Activated T-cell treated with anti-CD3 and anti-CD28 coated beads, Interleukin-2, amount 50 U/mL, for 1 hour (primary cell): ENCODE measurements at places on chromosomes 2 and 18.
A peak's percentile ranks its signal among the peaks of the same experiment; 100 is the strongest.

DNA sequence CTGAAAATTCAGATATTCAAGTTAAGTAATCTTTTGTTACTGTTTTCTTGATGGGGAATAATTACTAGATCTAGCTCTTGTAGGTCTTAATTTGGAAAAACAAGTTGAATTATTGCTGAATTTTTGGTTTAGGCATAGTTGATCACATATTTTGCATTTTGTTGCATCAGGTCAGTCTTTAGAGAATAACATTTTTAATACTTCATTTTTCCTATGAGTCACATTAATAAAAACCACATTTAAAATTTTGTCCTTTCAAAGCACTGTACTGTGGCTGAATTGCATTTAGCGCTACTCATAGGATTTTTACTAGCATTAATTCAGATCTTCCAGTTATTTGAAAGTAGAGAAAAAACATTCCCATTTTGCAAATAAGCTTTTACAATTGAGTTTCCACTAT, 23.2 kb downstream of the MAP4K4 start:
- no peak for DNase-seq

- DNase-seq: no peak
Measured at GRCh38 chr2:63051795-63052333, 1.2 kb downstream of the OTX1 start.

DNA sequence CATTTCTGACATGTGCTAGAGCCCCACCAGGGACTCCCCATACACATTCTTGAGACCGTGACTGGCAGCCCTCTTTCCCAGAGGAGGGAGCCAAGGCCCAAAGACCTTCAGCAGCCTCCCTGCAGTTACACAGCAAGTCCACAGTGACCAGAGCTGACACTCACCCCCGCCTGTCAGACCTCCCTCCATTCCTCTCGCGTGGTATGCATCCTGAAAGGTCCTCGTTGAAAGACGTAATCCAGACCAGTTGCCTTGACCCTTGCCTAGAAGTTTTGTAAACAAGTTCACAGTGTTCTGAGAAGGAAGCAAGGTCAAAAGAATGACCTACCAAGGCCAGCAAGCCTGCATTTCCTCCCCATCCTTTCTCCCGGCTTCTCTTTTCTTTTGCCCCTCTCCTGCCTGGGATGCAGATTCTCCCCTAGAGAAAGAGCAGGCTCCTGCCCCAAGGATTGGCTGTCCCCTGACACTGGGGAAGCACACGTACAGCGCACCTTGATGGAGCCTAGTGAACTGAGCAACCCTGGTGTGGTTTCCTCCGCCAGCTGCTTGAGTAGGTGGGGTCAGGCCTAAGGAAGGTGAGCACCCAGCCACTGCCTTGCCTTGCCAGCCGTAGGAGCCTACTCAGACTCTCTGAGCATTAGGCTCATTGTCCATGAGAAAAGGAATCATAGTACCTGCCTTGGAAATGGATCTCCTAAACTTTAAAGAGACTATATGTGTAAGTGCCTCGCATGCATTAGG, 18.3 kb downstream of the TRIB2 start:
- no peak for DNase-seq

- no peak for DNase-seq
Measured at GRCh38 chr18:9681217-9681616, 26.9 kb upstream of the RAB31 start.

DNA sequence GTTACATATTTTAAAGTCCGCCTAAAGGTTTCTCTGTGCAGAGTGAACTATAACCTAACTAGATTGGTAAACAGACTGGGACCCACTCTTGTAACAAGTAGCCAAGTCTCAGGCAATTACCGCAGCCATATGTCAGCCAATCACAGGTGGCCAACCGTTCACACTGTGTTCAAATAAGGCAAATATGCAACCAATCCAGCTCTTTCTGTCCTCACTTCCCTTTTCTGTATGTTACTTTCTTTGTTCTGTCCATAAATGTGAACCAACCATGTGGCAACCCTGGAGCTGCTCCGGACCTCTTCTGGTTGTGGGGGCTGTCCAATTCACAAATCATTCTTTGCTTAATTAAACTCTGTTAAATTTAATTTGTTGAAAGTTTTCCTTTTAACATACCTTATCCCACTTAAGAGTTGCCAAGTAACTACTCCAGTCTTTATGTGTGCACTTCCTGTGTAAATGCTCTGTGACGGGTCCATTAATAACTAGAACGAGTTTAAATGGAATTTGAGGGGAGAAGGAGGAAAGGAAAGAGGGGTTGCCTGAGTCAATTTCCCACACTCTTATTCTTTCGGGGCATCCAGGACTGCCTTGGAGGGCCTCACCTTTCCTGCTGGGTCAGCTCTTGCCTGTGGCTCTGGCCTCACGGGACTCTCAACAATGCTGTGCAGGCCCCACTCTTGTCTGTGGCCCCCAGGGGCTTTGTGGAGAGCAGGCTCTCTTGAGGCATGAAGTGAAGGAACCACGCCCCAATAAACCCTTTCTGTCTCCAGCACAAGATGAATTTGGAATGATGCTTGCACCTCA, 6.6 kb upstream of the RPL37A start:
- no peak for DNase-seq

DNA sequence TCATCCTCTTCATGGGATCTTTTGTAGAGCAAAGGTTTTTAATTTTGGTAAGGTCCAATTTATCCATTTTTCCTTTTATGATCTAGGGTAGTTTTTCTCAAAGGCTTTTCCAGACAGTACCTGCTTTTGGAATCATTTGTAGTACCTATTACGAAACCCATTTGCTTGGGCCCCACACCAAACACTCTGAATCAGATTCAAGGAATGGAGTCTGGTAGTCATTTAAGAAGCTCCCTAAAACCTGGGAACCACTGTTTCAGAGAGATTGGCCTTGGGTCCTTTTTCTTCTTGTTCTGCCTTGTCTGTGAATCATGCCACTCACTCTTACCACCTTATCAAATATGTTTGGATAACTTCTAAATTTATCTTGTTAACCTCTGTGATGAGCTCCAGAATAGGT, 40.3 kb downstream of the OSBPL6 start:
- no peak for DNase-seq

- peak; percentile 25 for DNase-seq
Measured at GRCh38 chr18:12394428-12394827, 13.3 kb upstream of the PRELID3A start.

DNA sequence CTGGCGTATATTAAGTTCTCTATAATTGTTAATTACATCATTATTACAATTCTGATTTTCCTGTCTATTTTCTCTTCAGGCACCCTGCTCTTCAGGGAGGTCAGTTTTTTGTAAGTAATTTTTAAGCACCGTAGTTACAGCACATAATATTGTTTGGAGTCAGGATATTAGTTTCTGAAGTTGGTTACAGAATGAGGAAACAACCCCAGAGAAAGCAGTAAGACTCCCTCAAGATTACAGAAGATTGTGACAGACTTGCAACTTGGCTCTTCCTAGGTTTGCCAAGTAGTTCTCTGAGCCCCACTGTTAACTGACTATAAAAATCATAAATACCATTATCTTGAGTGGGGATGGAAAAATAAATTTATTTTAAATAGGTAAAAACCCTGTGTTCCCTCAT, 921 bp downstream of the RPE start:
- DNase-seq: no peak

- DNase-seq: peak; percentile 89
Measured at GRCh38 chr2:178450524-178450773, 526 bp downstream of the PRKRA start.

DNA sequence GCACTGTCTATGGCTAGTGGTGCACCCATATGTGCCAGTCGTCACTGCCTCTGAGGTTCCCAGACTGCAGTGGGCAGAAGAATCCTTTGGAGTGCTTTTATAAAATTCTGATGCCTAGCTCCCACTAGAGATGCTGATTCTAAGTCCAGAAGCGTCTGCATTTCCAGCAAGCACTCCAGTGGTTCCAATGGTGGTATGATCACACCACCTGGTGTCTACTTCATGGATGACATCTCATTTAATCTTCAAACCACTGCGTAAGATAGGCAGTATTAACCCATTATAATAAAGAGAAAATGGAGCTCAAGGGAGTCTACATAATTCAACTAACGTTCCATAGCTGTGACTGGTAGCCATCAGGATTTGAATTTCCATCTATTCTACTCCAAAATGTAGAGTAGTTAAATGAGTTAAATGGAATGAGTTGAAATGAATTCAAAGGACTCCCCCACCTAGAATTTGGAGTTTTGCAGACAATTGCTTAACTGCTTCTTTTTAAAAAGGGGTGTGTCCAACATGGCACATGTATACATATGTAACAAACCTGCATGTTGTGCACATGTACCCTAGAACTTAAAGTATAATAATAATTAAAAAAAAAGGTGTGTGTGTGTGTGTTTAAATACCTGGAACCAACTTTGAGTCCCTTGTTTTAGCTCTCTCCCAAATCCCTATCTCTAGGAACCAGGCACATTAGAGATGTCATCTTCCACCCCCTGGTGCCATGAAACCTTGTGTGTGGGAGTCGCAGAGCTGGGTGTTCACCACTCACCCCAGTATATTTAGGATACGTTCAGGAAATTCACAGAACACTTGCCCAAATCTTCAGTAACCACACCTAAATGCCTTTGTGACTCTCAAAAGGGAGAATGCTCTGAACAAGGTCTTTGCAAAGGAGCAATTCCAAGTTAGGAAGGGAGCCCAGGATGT, 14.1 kb downstream of the LAMA3 start:
- no peak for DNase-seq

DNA sequence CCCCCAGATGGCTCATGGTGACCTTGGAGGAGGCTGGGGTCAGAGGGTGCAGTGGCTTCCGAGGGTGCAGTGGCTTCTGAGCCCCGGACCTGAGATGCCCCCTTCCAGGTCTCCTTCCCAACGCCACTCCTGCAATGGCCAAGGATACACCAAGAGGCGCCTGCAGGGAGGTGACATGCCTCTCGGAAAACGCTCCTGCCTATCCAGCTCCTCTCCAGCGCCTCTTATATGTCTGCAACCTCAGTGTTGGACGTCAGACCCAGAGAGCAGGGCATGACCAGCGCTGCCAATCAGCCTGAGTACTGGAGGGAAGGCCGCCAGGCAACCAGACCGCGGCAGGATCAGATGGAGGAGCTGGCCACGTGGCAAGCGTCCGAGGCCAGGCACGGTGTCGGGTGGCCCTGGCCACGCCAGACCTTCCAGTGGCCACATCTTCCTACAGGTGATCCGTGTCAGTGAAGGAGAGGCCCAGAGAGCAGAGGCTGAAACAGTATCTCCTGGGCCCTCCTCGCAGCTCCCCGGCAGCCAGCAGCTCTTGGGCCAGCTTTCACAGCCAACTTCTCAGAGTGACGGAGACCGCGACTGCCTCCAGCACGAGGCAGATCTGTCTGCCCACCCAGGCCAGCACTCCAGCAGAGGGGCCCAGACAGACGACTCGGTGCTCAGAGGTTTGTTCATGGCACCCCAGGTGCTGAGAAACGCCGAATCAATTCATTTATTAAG, 199.5 kb upstream of the SALL3 start:
- no peak for DNase-seq

- no peak for DNase-seq
Measured at GRCh38 chr18:22517356-22517755, 99.6 kb upstream of the CTAGE1 start.

DNA sequence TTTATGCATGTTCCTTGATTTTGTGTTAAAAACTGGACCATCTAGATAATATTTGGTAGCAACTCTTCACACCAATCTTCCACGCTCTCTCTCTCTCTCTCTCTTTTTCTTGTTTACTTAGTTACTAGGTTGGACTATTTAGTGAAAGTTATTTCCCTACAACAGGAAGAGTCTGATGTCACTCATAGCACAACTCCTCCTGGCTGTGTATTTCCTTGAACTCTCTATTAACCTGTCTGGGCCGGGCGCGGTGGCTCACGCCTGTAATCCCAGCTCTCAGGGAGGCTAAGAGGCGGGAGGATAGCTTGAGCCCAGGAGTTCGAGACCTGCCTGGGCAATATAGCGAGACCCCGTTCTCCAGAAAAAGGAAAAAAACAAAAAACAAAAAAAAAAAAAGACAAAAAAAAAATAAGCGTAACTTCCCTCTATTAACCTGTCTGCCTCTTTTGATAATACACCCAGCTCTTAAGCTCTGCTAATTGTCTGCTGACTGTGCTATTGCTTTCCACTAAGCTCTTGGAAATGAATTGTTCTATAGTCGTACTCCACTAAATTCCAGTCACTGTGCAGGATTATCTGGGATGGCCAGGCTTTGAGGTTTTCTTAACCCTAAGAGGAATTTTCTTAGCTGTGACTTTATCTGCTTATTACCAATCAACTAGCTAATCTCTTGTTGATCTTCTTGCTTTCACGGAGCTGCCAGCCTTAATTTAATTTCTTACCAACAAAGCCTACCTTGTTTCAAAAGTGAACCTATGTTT, 18.1 kb upstream of the CDH19 start:
- no peak for DNase-seq

DNA sequence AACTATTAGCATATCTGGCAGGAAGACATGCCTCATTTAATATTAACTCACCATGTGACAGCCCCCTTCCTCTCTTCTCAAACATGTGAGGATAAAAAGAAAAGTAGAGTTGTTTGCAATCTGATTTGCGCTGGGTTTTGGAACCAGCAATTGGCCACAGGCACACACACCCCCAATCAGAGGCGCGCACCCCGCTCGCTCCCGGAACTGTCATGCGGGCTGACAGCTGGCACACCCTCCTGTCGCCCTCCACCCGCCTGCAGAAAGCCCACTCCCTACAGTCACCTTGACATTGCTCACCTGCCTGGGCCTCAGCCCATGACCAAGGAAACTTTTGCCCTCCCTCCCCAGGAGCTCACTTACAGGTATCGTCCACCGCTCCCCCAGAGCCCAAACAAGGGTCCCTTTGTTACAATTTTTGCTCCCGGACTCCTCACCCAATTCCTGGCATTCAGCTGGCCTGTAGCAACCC, 1.1 kb downstream of the COBLL1 start:
- no peak for DNase-seq

DNA sequence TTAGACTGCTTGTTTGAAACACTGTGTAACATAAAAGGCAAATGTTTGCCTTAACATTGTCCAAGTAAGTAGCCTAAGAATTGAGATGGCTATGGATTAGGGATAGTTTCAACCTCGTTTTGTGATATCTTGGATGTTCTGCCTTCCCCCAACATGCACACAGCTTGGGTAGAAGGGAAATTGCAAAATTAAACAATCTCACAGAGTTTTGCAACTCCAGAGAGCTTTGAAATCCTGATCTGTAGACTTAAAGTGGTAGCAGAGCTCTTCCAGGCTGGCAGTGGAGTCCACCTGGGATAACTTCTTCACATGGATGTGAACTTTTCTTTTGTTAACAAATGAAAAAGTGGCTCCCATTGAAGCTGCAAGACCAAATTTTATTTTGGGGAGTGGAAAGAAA, 59.6 kb downstream of the CHRNA1 start:
- no peak for DNase-seq
